Hematopoietic multipotent progenitor cell treated with erythropoietin and hydrocortisone succinate and interleukin-3 and kit ligand, for 17 days (in vitro differentiated cells): ENCODE measurements at places on chromosomes 2 and 18.

DNA sequence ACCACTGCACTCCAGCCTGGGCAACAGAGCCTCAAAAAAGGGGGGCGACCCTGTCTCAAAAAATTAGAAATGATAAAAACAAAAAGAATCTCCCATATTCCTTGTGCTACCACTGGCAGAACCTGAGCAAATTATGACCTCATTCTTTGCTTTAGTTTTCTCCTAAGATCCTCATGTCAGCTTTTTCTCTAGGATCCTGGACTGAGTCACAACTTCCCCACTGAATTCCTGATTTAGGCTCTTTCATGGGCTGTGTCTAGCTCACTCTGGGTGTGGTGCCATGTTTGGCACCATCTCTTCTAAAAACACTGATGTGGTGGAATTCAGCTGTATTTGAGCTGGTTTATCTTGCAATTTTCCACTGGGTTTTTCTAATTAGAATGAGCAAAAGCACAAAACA, 37.1 kb downstream of the EXOC6B start:
- DNase-seq = no peak

DNA sequence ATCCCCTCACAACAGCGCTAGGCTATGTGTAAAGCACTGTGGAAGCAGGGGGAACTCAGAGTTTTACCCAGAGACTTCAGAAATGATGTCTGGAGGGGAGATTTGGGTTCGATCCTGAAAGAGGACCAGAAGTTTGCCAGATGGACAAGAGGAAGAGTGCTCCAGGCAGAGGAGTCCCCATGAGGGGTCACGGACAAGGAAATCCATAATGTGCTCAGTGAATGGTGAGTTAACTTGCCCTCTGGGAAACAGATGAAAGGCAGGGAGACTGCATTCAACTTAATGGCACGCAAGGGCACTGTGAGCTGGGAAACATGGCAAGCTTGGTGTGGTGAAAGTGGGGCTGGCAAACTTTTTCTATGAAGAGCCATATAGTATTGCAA, 6.0 kb upstream of the ASAP2 start:
- DNase-seq = no peak

DNA sequence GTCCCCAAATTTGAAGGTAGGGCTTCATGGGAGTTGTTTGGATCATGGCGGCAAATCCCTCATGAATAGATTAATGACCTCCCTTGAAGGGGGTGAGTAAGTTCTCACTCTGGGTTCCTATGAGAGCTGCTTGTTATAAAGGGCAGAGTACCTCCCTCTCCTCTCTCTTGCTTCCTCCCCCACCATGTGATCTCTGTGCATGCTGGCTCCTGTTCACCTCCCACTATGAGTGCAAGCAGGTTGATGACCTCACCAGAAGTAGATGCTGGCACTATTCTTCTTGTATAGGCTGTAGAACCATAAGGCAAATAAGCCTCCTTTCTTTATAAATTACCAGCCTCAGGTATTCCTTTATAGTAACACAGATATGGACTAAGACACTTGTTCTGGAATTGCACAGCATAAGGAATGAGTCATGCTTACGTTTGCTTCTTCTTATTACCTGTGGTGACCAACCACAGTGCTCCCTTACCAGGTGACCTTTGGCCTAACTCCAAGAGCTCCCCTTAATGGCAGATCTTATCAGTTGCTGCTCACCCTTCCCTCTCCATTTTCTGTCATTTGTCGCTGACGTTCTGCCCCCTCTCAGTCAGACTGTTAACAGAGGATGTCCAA, 559.5 kb upstream of the GCFC2 start:
- DNase-seq = no peak

- DNase-seq = no peak
Measured at GRCh38 chr18:64110692-64111480, 38.0 kb downstream of the LINC00305 start.

DNA sequence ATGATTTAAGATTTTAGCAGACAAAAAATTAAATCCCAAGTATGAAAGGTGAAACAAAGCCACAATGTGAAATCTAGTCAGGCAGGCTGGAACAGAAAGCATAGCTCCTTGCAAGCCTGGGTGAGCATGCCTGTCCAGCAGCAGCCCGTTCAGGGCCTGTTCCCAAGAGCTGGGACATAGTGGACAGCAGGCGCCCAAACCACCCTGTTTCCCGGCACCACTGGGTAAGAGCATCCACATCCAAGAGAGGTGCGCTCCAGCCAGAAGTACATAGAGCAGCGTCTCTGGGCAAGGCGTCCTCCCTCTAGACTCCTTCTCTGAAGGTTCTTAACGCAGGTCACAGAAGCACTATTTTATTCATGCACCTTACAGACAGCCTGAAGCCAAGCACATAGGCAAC, 80.8 kb downstream of the DNER start:
- DNase-seq = no peak

GRCh38 chr2:99659874-99660273, 170.1 kb upstream of the REV1 start:
- DNase-seq = no peak

GRCh38 chr2:191145769-191146471, 4.9 kb downstream of the STAT4 start:
- DNase-seq = no peak

DNA sequence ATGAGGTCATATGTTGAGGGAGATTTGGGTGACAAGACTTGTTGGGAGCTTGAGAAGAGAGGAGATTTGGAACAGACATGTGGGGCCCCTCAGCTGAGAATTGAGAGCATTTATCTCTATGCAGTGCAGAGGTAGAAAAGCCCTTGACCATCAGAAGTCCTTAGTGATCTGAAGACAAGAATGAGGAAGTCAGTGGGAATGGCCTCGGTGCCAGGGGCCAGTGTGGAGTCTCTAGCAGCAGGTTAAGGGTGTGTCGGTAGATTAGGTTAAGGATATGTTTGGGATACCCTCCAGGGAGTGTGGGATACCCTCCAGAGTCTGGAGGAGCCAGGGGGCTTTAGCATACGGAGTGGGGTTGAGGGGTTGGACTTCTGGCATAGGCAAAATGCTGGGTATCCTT, 41.6 kb downstream of the FBXO48 start:
- DNase-seq = no peak

GRCh38 chr18:24964216-24964615, 387.8 kb downstream of the ZNF521 start:
- no peak for DNase-seq

GRCh38 chr2:219228041-219228910, 1.2 kb downstream of the ATG9A start:
- peak; percentile 62 for DNase-seq

GRCh38 chr2:148483665-148484064, 160.9 kb upstream of the EPC2 start:
- DNase-seq = no peak

GRCh38 chr18:59646228-59646962, 50.8 kb downstream of the CCBE1 start:
- DNase-seq = no peak

GRCh38 chr2:55228226-55228563, 3.9 kb downstream of the CLHC1 start:
- DNase-seq = no peak

GRCh38 chr2:58769111-58769863, 528.2 kb upstream of the FANCL start:
- DNase-seq = no peak

DNA sequence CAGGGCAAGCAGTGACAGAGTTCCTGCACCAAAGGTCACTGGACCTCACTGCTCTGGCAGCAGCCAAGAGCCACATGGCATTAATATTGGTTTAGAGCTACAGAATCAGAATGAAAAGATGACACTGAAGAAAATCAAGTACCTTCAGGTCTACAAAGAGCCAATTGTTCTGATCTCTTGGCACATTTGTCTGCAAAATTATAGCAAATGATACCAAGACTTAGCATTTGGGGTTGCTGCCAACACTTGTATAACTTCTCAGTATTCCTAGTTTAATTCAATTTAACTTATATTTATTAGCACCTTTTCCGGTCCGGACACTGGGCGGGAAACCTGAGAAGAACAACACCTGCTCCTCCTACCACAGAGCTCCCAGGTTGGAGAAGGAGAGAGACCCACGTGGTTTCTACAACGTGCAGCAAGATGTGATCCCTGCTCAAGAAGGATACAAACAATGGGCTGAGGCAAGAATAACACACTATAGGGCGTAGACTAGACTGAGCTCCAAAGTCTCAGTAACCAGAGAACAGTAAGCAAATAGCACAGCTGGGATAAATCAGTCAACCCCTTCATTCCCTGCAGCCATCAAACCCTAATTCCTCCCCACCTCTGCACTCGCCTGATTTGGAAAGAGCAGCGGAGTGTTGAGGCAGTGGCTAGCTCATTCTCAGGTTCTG, 2.4 kb downstream of the LRRC30 start:
- no peak for DNase-seq

DNA sequence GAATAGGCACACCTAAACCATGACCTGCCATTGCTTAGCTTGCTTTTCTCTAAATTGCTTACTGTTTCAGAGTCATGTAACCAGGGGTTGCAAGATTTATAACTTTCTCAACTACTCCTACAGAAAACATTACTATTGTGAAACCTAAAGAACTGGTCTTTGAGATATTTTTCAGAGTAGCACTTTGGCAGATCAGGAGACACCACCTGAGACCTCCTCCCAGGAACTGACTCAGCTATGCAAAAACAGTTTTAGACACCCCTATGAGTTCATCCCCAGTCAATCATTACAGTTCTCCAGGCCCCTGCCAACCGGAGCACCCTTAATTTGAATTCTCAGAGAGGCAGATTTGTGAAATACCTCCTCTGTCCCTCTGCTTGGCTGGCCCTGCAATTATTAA, 80.3 kb downstream of the MBOAT2 start:
- no peak for DNase-seq

DNA sequence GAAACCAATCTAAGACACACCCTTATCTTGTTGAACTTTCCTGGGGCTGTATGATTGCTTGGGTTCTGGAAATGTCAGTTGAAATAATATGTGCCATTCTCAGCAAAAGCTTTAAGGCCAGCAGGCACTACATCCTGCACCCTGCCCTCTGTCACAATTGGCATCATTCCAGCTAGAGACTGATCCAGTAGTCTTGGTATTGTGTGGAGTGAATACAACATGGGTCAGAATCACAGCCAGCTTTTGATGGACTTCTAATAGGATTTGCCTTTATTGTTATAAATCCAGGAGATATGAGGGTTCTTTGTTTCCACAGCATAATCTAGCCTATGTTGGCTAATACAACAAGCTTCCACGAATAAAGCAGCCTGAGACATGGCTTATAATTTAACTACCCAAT, 617.0 kb upstream of the CDH2 start:
- DNase-seq = no peak

DNA sequence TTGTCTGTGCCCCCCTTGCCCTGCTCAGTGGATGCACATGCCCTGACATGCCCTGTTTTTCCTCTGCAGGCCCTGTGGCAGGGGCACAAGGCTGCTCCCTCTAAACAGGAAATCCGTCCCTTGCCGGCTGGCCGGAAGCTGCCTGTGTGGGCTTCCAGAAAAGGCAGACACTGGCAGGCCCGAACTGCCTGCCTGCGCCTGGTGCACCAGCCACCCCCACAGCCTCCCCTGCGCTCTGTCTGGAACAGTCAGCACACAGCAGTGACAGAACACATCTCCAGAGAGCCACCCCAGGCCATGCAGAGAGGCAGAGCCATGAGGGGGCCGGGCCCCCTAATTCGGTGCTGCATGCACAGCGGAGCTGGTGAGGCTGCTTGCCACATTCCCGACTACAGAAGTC, 33.5 kb downstream of the LOXHD1 start:
- DNase-seq = no peak

GRCh38 chr18:52442686-52443085, 102.7 kb downstream of the DCC start:
- DNase-seq = no peak

DNA sequence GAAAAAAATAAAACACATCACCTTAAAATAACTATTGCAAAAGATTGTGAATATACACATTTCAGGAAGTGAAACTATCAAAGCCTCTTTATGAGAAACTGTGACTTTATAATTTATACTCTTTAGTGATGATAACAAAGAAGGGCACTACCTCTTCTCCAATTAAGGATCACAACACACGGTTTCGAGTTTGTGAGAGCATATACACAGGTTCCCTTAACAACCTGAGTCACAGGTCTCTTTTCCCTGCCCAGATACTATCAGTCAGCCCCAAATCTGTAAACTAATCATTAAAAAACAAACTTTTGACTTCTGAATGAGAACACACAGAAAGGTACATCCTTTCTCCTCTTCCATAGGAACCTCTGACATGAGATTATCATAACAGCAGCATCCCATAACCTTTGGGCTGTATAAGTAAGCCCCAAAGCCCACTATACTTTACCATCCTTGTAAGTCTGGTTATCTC, 44.9 kb downstream of the PTPN2 start:
- no peak for DNase-seq

DNA sequence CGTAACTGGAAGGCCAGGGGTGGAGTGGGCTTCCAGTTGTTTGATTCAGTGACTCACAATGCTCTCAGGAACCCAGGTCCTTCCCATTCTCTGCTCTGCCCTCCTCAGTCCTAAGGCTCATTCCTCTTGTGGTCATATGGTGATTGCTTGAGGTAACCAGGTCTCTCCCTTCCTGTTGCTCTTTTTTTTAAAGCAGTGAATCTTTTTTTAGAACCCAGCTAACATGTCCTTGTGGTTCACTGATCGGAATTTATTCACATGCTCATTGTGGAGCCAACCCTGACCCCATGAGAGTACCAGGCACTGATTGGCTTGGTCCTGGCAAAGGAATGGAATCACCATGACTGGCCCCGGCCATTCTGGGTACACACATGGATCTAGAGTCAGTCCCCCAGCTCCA, 7.4 kb downstream of the THNSL2 start:
- DNase-seq = no peak

GRCh38 chr2:128769457-128770142, 450.9 kb upstream of the HS6ST1 start:
- DNase-seq = no peak

- no peak for DNase-seq
Measured at GRCh38 chr18:24456549-24456948, 3.9 kb upstream of the HRH4 start.

GRCh38 chr2:176653479-176654443, 384.5 kb downstream of the MTX2 start:
- DNase-seq = no peak

- DNase-seq = no peak
Measured at GRCh38 chr2:148745151-148745851, 100.8 kb downstream of the EPC2 start.

- DNase-seq = no peak
Measured at GRCh38 chr2:48428449-48428848, 101.5 kb upstream of the STON1 start.

GRCh38 chr2:15049096-15049993, 416.8 kb downstream of the LRATD1 start:
- no peak for DNase-seq

DNA sequence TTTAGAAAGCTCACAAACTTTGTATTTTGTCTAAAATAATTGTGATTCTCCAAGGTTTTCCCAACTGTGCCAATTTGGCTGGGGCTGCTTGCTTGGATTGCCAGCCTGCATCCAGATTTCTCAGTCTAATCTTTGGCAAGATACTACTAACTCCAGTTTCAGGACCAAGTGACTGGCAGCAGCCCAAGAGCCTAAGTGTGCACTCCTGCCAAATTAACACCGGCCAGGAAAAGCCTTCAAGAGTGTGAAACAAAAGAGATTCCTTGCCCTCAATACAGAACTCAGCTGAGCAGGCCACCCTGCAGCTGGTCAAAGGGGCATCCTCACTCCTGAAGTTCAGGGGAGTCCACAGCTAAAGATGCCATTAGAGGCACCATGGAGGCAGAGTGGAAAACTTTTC, 589.0 kb upstream of the ACVR2A start:
- DNase-seq = no peak
